ENCODE measurements at places on chromosomes 12 and 14.
A peak's percentile ranks its signal among the peaks of the same experiment; 100 is the strongest.

GRCh38 chr12:92055877-92056276 is 89.8 kb downstream of the BTG1 start:
- DNase-seq, result no peak

DNA sequence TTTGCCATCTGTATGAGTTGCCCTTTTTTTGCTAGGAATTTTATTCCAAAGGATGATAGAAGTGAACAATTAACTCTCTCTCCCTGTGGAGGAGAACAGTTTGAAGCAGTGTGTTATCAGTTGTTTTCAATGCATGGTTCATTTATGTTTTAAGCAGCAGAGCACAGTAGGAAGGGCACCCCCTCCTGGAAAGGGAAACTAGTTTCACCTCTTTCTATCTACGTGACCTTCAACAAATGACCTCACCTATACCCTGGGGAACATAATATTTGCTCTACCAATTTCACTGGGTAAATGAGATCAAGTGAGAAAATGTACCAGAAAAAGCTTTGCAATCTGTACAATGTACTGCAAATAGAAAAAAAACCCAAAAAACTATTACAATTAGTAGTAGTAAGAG is 5.4 kb upstream of the DCP1B start:
- DNase-seq, result no peak

- no peak for DNase-seq
These were observed 308.7 kb downstream of the RPAP3 start for GRCh38 chr12:47396902-47397663.

- no peak for DNase-seq
These were observed 33.4 kb upstream of the SMOC1 start for GRCh38 chr14:69845787-69846186.

- DNase-seq, result peak; percentile 85
These were observed 18.8 kb upstream of the GAS2L3 start for GRCh38 chr12:100554608-100555077.

GRCh38 chr14:102849526-102850379 is 72.5 kb downstream of the TRAF3 start:
- DNase-seq, result no peak

GRCh38 chr12:26455936-26456574 is 260.7 kb downstream of the SSPN start:
- peak; percentile 55 for DNase-seq

- no peak for DNase-seq
These were observed 55.7 kb upstream of the PLXNC1 start for GRCh38 chr12:94092516-94093241.

- no peak for DNase-seq
These were observed 23.4 kb upstream of the SFSWAP start for GRCh38 chr12:131687346-131688125.

DNA sequence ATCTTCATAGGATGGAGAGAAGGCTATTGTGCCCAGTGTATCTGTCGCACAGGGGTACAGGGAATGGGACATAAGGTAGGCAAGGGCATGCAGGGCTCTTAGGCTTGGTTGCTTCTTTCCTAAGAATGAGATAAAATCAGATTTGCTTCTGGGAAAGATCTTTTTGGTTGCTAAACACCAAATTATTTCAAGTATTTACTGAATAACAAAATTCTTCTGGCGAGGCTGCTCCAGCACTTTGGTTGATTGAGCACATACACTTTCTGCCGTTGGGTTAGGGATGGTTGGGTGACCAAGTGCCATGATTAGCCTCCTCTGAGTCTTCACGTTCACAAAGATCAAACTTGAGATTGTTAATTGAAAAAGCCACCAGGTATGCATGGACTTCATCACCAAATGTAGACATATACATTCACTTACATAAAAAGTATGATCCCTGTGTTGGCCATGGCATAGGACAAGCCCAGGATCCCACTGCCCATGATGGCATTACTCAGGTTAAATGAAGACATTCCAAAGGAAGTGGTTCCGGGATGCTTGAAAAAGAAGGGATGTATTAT is 38.2 kb downstream of the SLC38A4 start:
- DNase-seq, result no peak

Data from foreskin melanocyte (primary cell).